ENCODE measurements at places on chromosomes 2 and 18.

- no peak for DNase-seq
These were observed 117.0 kb upstream of the SMIM21 start for GRCh38 chr18:75544496-75544895.

DNA sequence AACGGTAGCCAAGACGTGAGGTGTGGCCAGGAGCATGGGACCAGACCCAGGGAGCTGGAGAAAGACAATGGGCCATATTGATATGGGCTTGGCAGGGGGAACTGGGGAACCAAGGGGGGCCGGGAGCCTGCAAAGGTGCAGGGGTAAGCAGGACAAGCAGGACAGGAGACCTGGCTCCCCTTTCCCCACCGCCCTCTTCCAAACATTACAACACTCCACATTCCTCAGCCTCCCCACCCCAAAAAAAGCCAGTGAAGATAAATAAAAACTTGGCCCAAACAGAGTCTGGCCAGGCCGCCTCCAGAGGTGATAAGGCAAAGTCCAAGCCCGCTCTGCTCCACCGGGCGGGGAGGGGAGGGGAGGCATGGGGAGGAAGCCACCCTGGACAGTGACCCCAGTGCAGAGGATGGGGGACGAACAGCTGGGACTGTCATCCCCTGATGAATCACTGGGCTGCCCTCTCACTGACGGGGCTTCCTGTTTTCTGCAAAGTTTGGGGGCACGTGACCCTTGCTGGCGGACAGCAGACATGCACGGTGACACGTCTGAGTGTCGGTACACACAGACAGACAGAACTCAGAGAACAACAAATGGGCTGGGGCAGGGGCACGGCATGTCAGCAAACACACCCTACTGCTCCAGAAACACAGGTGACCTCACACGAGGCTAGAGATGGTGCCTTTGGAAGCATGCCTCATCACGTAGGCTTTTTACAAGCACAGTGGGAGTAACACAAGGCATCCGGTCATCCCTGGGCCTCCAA is 100.2 kb downstream of the TNS1 start:
- peak; percentile 88 for DNase-seq

GRCh38 chr2:142951190-142952007 is 73.9 kb downstream of the KYNU start:
- DNase-seq, result no peak

GRCh38 chr2:152563764-152564163 is 153.5 kb downstream of the PRPF40A start:
- no peak for DNase-seq

- no peak for DNase-seq
These were observed 334.5 kb downstream of the SMAD2 start for GRCh38 chr18:47595831-47596501.

DNA sequence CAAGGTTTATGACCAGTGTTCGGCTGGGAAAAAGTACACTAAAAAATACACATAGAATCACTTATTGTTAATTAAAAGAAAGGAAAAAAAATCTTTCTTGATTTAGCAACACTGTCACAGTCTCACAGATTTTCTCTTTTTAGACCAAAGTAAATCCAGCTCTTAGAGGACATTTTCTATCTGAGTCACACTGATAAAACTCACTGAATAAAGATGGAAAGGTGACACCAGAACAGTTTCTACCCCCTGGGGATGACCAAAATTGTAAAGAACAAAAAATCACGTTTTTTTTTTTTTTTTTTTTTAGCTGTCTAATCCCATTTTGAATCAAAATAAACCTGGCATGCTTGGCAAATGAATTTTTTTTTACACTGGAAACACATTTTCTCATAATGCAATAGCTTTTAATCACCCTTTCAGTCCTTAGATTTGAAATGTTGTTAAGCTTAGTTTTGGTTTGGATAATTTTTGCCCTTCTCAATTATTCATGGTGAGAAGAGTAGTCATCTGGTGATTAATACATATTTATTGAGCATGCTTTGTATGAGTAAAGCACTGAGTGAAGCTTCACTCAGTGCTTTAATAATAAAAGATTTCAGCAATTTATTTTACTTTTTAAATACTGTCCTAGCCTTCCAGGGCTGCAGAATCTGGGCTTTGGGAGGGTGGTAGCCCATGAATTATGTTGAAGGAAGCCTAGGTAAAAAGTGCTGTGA is 886.3 kb downstream of the SLC4A3 start:
- DNase-seq, result no peak

DNA sequence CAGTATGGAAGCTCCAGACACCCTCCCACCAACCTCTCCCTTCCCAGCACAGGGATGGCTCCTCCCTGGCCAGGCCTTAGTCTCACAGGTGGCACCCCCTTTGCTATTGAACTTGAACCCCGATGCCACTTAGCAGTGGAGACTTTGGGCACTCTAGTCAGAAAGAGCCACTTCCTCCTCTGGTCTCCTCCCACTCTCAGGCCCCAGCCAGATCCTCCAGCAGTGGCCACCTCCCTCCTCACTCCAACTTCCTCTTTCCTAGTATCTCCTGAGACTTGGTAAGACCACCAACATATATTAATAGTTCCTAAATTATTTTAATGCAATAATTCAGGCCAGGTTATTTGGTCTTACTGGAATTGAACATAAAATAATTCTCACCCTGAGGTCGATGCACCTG is 437.2 kb upstream of the ID2 start:
- DNase-seq, result no peak

- no peak for DNase-seq
These were observed 8.2 kb upstream of the TMEM182 start for GRCh38 chr2:102753563-102754159.

GRCh38 chr2:10321622-10322021 is 18.9 kb downstream of the HPCAL1 start:
- no peak for DNase-seq

DNA sequence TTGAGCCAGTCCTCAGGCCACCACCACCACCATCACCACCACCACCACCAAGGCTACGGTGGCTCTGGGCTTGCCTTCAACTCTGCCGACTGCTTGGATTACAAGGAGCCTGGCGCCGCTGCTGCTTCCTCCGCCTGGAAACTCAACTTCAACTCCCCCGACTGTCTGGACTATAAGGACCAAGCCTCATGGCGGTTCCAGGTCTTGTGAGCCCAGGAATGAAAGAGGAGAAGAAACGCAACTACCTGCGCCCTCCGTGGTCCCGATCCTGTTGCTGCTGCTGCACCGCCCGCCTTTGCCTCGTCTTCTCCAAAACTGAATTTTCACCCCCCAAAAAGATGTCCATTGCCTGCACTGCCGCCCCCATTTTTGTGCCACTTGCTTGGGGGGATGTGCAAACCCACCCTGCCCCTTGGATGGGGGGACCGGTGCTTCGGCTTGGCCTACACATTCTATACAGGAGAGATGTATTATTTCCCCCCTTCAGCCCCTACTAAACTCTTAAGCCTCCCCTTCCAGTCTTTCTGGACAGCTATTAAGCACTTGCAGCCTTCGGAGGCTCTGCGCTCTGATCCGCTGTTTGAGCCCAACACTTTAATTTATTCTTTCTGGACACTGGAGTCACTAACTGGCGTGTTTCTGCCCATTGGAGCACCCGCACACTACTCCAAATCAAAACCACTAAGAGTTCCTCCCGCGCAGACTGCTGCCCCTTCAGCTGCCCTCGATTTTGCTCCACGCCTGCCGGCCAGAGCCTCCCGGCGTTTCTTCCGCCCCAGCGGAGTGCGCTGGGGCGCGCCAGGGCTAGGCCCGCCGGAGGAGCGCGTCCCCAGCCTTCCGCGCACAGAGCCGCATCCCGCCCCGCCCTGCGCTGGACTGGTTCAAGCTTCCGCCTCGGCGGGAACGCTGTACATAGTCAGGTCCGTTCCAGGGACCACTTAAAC is 5.7 kb downstream of the OTX1 start:
- peak; percentile 63 for DNase-seq

DNA sequence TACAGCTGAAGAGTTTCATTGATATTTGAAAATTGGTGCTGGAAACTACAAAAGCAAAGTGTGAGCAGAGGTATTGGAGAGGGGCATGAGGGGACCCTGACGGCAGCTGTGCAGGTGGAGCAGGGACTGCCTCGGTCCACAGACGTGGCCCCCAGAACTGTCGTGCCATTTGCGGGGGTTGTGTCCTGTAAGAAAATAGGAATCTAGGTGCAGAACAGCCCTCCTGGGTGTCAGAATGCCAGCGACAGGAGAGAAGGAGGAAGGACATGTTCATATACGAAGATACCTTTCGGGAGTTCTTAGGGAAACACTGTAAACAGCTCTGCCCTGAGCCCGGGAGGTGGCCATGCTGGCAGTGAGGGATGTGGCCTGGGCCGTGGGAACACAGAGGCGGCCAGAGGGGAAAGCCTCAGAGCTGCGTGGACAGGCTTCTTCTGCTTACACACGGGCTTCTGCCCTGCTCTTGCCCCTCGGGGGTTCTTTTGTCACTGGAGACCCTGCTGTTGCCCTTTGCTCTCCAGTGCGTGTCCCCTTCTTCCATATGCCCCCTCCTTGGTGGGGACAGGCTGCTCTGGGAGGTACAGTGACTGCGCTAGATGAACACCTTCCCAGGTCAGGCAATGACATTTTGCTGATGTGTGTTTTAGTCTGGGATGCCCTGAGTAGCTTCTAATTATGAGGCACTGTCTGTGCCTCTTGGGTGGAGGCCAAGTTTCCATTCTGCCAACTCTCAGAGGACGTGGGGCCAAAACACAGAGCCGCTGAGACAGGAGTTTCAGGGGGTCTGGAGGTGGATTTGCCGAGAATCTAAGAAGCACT is 81.9 kb upstream of the TXNDC2 start:
- no peak for DNase-seq

GRCh38 chr18:5103693-5104092 is 93.4 kb downstream of the AKAIN1 start:
- no peak for DNase-seq

DNA sequence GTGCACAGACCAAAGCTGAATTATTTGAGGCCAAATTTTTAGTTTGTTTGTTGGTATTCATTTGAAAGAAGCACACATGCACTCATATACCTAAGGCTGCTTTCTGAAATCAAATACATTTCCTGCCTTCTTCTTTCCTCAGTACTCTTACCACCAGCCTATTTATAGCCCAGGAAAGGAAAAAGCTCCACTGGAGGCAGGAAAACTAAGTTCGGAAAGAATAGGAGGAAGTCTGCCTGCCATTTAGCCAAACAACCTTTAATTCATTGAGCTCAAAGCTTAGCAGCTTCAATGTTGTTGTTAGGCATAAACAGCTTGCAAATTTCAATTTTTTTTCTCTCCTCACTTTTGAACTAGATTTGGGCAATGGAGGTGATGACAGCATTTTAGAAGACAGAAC is 40.4 kb upstream of the RASGRP3 start:
- no peak for DNase-seq

DNA sequence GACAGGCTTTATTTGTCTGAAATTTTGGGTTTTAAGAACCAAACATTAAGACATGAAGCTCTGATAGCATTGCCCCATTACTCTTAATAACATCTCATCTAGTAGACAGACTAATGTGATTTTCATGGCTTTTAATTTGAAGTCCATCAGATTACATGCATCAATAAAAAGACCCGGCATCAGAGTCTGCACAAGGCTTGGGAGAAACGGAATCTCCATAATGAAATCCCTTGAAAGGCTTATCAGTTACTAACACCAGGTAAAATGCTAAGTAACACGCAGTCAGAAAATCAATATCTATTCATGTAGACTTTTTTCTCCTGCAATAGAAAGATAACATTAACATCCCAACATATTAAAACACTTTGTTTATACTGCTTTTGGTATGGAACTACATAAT is 1485.2 kb upstream of the DDX18 start:
- no peak for DNase-seq

- no peak for DNase-seq
These were observed 15.3 kb downstream of the SH3RF3 start for GRCh38 chr2:109144271-109144670.

GRCh38 chr2:223580951-223581350 is 21.2 kb downstream of the SCG2 start:
- no peak for DNase-seq

GRCh38 chr2:54486766-54487165 is 30.6 kb downstream of the SPTBN1 start:
- no peak for DNase-seq

GRCh38 chr2:227022608-227023007 is 141.4 kb downstream of the COL4A4 start:
- DNase-seq, result no peak

DNA sequence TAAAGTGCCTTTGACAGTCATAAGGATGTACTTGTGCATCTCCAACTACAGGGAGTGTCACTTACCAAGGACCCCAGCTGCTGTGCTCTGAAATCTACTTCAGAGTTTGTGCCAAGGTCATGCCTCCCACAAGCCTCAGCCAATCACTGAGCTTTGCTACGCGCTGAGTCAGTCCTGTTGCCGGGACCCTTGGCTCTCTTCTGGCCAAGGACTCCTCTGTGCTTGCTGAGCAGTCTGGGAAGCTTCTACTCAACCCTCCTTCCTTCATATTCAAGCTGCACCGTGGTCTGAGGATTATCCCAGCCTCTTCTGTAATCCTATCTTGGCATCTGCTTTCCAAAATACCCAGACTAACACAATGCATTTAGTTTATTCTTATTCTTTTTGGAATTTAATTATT is 398.9 kb upstream of the FANCL start:
- DNase-seq, result no peak

DNA sequence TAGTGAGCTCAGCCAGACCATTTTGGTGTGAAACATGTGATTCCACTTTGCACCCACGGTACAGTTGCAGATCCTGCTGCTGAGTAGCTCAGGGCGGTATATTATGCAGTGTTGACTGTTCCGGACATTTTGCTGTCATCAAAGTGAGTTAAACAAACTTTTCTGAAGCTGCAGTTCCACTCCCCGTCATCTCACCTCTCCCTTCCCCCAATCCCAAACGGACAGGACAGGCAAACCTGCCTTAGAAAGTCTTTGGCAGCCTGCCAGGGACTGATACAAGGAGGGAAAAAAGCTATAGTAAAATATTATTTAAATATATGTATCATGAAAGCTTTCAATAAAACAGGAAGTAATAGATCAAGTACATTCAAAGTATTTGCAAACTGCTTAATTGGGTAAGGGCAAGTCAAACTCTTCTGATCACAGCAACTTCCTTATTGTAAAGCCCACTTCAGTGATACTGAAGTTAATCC is 35.5 kb upstream of the SP5 start:
- no peak for DNase-seq

GRCh38 chr18:46301081-46301480 is 196.9 kb downstream of the HAUS1 start:
- peak; percentile 31 for DNase-seq

- no peak for DNase-seq
These were observed 73.5 kb downstream of the PHLPP1 start for GRCh38 chr18:62788876-62789275.

- DNase-seq, result no peak
These were observed 16.5 kb upstream of the SLC20A1 start for GRCh38 chr2:112629224-112629623.

DNA sequence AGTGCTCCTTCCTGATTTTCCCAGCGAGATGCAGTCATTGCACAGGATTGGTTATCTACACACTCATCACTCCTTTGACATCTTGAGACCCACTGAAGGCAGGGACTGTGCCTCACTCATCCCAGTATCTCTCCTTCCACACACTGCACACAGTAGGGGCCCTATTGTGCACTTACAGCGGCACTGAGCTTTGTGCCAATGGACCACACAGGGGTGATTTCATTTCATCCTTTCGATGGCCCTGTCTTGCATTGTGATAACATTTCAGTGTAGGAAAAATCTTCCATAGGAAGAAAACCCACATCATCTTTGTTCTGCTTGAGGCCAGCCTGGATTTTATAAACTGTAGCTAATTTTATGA is 11.0 kb upstream of the LRRFIP1 start:
- no peak for DNase-seq

Measured in ascending aorta (tissue), 2 donors.